Activated CD4-positive, alpha-beta T cell treated with anti-CD3 and anti-CD28 coated beads, Interleukin-2, amount 50 U/mL, for 48 hours (primary cell): ENCODE measurements at places on chromosomes 1 and 21.

GRCh38 chr1:234712891-234713305 lies 102.9 kb upstream of the IRF2BP2 start:
- DNase-seq: no peak

DNA sequence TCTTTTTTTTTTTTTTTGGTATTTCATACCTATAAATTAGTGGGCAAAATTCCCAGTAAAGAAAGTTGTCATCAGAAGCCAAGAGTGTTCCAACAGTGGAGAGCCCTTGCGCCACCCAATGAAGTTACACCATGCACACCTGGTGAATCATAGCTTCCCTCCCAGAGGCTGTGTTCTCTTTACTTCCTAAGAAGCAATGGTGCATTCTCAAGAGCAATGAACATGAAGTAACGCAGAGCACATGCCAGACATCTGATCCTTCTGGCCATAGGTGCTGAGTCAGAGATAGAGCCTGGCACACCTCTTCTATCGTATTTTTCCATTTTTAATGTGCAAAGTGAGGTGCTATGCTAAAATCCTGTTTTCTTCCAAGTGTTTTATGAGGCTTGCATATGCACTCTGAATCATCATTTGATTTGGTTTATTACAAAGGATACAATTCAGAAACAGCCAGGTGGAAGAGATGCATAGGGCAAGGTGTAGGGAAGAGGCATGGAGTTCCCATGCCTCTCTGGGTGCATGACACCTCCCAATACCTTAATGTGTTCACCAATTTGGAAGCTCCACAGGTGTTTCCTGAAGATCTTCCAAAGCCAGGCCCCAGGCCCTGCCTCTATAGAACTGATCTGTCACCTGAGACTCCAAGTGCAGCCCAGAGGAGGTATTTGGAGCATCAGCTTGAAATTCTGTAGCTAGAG lies 408.0 kb downstream of the SIPA1L2 start:
- DNase-seq: no peak

- no peak for DNase-seq
Observed at GRCh38 chr1:30860320-30860652, 48.3 kb downstream of the SDC3 start.

GRCh38 chr21:32605469-32605868 lies 6.7 kb downstream of the CFAP298 start:
- no peak for DNase-seq

- DNase-seq: no peak
Observed at GRCh38 chr1:43653339-43653738, 3.4 kb downstream of the KDM4A start.

DNA sequence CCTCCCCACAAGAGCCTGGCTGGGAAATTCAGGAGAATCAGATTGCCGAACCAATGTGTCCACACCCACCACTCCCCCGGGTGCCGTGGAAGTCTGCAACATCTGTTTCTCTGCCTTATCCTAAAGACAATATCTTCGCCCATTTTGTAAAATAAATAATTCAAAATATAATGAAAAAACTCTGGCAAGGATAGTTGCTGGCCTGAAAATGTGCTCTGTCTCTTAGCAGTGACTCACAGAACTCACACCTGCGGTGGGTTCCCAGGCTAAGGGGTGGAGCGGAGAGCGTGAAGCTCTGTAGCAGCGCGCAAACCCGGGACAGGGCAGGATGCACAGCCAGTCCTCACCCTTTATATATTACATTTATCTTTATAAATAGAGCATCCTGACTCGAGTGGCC lies 99.9 kb downstream of the COLGALT2 start:
- DNase-seq: no peak

GRCh38 chr1:2592672-2593071 lies 6.1 kb downstream of the PRXL2B start:
- no peak for DNase-seq

DNA sequence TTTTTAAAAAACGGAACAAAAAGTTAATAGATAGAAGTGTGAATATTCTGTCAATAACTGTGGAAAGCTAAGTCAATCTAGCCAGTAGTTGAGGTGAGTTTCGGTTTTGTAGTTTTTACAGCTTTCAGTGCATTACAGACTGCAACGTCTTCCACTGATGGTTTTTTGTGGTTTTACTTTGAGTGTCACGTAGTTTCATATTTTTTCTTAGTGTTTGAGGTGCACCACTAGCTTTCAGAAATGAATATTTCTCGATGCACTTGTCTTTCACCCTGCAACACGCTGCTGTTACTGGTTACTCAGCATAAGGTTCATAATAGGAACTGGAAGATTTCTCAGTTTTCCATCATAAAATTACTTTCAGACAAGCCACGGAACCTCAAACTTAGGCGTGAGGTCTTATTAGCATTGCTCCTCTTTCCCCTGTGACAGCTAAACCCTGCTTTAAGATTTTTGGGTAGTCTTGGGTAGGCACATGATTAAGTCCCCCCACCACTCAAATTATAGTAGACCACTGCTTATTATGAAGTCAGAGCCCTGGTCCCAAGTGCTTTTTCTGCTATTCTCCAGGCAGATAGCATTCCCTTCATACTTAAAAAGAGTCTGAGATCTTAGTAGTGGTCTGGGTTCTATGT lies 1412.7 kb downstream of the KCNT2 start:
- no peak for DNase-seq

- DNase-seq: no peak
Observed at GRCh38 chr1:36178471-36179219, 22.7 kb downstream of the MAP7D1 start.

GRCh38 chr1:234484991-234485739 lies 6.2 kb upstream of the TARBP1 start:
- no peak for DNase-seq

GRCh38 chr1:53754484-53755312 lies 15.7 kb upstream of the GLIS1 start:
- peak; percentile 19 for DNase-seq

DNA sequence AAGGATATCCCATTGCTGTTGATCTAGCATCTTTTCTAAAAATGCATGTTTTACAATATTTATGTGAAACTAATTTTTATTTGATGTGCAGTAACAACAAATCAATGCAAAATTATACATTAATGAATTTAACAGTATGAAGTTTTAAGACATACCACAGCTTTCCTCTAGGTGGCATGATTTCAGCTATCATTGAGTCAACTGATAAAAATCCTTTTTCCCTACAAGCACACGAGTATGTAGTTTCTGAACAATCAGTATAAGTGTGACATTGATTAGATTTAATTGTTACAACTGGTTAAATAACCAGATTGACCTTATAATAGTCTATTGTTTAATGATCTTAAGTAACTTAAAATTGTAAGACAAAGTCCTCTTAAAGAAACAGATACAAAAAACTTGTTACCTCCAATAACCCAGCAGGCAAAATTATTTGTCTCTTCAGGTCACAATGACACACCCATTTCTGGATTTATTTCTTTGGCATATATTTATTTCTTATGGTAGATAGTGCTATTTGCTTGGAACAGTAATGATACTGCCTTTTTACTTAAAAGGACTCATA lies 5.8 kb upstream of the TGFB2 start:
- no peak for DNase-seq

- DNase-seq: no peak
Observed at GRCh38 chr21:44989537-44989886, 49.7 kb downstream of the SLX9 start.

- peak; percentile 16 for DNase-seq
Observed at GRCh38 chr1:202967684-202968281, 726 bp upstream of the CYB5R1 start.
